Memory B cell (primary cell): ENCODE measurements at places on chromosomes 5 and 9.

GRCh38 chr5:40160435-40160834 is 519.3 kb upstream of the PTGER4 start:
- DNase-seq, result no peak

DNA sequence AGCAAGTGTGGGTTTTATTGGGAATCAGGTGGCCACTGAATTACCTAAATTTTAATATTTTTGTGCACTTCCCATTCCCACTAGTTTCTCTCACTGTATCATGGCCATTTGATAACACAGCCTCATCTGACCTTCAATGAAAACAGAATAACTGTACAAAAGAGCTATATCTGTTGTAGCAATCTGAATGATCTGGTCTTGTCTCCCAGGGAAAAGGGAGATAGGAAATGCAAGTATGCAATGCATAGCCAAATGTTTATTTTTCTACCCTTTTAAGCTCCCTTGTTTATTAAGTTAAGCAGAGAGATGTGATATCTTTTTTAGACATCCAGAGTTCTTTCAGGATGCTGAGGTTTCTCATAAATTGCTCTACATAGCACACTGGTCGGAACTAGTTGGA is 288.3 kb upstream of the CLINT1 start:
- no peak for DNase-seq

DNA sequence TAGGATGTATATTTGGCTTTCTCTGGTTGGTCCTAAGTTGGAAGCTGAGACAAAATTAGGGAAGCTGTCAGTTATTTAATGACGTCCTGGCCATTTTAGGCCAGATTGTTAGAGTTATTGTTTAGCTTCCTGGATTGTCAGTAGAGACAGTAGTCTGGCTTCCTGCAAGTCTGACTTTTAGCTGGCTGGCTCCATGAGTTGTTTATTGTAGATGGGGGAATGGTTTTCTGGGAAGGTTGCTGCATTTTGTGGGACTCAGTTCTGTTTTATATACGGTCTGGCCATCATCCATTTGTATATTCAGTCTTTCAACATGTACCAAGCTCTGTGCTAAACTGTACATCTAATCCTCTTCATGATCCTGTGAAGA is 68.3 kb downstream of the SGCD start:
- DNase-seq, result no peak

- DNase-seq, result no peak
These were observed 64.4 kb downstream of the DIRAS2 start for GRCh38 chr9:90578126-90578815.

- DNase-seq, result no peak
These were observed 44.3 kb downstream of the FOXB2 start for GRCh38 chr9:77063645-77064285.

DNA sequence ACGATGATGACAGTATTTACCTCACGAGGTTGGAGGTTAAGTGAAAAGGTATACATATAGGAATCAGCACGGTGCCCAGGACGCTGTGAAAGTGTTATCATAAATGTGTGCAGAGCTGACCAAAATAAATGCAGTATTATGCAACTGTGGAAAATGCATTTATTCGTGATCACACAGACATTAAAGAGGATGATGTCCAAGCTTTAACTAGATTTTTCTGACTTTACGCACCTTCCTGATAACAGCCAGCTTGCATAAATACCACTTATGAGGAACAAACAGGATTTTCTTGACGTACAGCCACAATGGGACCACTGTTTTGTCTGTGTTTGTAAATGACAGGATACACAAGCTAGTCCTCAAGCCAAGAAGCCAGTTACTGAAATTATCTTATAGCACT is 71.4 kb upstream of the ATP10B start:
- no peak for DNase-seq

GRCh38 chr9:25600501-25600900 is 77.7 kb downstream of the TUSC1 start:
- DNase-seq, result no peak

DNA sequence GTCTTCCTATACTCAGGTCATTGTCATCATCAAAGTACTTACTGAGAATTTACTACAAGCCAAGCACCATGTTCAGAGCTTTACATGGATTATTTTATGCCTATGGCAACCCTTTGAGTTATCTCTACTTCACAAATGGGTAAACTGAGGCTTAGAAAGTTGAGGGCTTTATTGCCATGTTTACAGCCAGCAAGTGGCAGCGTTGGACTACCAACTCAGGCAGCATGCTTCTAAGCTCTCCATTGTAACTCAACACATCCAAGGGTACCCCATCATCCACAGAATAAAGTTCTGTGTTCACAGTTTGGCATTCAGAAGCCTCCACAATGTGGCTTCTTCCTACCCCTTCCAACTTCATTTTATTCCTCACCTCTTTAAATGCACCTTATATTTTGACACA is 422.6 kb upstream of the GRIA1 start:
- DNase-seq, result no peak

- DNase-seq, result no peak
These were observed 30.0 kb upstream of the SH3RF2 start for GRCh38 chr5:145906401-145906800.

DNA sequence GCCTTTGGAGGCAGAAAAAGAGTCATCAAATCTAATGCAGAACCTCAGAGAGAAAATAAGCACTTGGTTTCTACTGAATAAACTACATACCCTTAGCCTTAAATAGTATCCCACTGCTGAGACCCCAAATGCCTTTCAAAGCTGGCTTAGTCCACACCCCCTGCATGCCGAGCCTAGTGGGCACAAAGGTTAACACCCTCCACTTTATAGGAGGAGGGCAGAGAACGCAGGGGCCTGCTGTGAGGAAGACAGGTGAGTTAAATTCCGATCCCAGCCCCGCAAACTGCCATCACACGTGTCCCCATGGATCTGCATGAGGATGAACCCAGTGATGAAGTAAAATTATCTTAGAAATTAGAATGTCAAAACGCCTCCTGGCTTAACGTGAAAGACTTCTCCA is 19.5 kb upstream of the HSD17B3 start:
- DNase-seq, result no peak

DNA sequence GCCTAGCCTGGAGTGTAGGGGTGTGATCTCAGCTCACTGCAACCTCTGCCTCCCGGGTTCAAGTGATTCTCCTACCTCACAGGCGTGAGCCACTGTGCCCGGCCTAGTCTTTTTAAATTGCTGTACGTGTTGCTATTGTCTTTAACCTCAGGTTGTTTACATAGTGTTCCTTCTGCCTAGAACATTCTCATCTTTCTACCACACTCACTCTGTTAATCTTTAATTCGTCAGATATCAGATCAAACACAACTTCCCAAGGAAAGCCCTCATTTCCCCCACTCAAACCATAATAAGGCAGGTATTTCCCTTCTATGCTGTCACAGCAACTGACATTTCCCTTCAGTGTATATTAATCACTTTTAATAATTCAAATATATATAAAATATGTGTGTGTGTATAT is 1310.0 kb upstream of the C9orf72 start:
- no peak for DNase-seq

DNA sequence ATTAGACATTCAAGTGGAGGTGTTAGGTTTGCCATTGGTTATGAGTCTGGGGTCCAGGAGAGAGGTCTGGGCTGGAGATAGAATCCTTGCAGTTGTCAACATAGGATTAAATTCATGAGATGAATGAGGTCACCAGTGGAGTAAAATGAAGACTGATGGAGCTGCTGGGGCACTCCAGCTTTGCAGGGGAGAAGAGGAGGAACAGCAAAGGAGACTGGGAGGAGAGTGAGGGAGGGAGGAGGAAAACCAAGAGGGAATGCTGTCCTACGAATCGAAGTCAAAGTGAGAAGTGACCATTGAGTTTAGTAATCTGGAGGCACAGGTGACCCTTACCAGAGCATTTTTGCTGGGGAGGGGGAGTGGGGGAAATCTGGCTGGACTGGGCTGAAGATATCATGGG is 178.2 kb upstream of the NR3C1 start:
- DNase-seq, result no peak

DNA sequence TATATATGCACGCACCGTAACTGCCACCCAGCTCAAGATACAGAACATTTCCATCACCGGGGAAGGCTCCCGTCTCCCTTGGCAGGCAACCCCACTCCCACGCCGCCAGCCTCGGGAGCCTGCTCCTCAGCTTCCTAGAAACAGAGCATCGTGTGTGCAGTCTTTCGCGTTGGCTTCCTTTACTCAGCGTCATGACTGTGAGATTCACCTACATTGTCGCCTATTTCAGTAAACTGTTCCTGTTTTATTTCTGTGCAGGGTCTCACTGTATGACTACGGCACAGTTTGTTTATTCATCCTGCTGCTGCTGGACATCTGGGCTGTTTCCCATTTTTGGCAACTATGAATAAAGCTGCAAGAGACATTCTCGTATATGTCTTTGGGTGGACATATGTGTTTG is 90.7 kb downstream of the STK10 start:
- no peak for DNase-seq

DNA sequence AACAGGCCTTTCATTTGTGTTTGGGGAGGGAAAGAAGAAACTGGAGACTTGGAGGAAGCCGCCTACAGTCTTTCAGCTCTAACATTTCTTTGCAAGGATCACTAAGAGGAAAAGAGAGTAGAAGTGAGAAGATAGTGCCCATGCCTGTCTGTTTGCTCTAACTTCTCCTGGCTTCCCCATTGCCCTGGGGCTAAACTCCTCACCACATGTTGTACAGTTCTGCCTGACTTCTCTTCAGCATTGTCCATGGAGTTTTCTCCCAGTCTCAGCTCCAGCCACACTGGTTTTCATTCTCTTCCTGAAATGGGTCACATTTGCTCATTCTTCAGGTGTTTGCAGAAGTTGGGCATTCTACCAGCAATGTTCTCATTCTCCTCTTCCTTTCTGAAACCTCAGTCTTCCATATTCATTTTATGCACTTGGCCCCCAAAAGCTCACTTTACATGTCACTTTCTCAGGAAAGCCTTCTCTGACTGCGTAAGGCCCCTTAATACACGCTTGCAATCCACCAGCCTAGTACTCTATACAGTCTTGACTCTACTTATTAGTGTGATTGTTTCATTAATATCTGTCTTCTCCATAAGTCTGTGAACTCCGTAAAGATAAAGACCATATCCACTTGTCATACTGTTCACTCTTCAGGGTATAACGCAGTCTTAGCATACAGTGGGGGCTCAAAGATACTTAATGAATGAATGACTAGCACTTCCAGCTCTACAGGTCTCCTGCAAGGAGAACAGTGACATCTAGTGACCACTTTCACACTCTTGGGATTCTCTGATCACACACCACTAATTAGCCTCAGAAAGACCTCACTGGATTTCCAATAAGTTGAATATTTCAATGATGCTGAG is 40.2 kb upstream of the TRIM32 start:
- no peak for DNase-seq

- no peak for DNase-seq
These were observed 790 bp downstream of the PTAR1 start for GRCh38 chr9:69759021-69759420.

DNA sequence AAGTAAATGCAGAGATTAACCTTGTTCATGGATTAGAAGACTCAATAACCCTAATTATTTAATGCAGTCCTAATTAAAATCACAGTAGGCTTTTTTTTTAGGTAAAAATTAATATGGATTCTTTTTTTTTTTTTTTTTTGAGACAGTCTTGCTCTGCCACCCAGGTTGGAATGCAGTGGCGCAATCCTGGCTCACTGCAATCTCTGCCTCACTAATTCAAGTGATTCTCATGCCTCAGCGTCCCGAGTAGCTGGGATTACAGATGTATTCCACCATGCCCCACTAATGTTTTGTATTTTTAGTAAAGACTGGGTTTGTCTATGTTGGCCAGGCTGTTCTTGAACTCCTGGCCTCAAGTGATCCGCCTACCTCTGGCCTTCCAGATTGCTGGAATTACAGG is 40.6 kb downstream of the DENND4C start:
- no peak for DNase-seq

- no peak for DNase-seq
These were observed 18.6 kb downstream of the HOMER1 start for GRCh38 chr5:79495311-79495710.

DNA sequence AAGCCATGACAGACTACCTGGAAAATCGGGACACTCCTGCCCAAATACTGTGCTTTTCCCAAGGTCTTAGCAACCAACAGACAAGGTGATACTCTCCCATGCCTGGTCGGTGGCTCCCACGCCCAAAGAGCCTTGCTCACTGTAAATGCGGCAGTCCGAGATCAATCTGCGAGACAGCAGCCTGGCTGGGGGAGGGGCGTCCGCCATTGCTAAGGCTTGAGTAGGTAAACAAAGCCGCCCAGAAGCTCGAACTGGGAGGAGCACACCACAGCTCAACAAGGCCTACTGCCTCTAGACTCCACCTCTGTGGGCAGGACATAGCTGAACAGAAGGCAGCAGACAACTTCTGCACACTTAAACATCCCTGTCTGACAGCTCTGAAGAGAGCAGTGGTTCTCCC is 272.1 kb upstream of the CCNG1 start:
- no peak for DNase-seq

GRCh38 chr5:44845777-44846176 is 37.0 kb downstream of the MRPS30 start:
- DNase-seq, result no peak

DNA sequence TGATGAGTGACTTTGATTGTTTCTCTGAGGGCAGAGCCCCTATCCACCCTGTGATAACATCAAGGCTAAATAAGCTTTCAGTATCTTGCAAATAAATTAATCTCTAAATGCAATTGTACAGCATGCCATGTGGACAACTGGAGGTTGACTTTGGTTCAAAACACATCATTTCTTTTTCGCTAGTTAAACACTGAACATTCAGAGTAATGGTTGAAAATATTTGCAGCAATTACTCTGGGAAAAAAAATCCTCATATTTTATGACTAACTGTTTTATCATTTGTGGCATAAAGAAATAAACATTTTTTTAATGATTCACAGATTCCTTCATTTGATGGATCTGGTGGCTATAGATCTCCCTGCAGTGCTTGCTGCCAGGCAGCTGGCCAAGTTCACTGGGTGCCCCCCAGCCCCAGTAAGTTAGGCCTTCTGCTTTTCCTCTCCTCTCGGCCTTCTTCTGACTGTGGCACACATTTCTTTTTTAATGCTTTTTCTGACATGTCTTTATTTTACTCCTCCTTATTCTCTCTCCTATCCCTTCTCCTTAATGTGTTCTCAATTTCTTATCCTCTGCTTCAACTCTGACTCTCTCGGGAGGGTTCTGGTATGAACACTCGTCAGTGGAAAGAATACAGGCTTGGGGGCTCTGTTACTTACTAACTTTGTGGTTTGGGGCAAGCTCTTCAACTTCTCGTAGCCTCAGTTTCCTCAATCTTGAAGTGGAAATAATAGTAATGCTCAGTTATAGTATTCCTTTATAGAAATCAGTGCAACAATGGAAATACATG is 69.6 kb downstream of the ADAMTSL1 start:
- no peak for DNase-seq

- no peak for DNase-seq
These were observed 647.8 kb downstream of the TAF11L14 start for GRCh38 chr5:18281947-18282581.
